ENCODE measurements at places on chromosomes 5 and 9. TPM values are rescaled to one million over a fixed set of nuclear protein-coding genes. Genes with fewer than 3 reads are reported as not detected.

- no peak for DNase-seq
Observed at GRCh38 chr5:112548246-112548881, 129.3 kb upstream of the EPB41L4A start.

CLPTM1L gene
- 88.0 TPM for total RNA-seq

NR4A3 gene
- total RNA-seq: 2.4 TPM

GRCh38 chr5:103232393-103232999, 26.1 kb upstream of the MACIR start:
- DNase-seq: no peak

GCNT4 gene
- 2.1 TPM for total RNA-seq

DNA sequence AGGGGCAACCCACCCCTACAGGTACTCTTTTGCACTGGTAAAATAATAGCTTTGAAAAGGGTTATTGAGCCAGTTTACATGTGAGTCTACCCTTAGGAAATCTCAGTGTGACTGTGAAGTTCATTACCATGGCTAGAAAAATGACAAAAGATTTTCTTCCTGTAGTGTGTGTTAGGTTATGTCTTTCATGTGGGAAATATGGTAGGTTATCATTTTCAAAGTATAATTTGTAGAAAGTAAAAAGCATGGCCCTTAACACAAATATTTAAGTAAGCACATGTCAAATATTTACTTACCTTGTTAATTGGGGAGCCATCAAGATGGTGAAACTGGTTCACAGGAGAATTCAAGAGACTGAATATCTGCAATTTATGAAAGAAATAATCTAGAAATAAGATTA, 37.3 kb upstream of the PLPP1 start:
- DNase-seq: no peak

C8G gene
- 1.3 TPM for total RNA-seq

DNA sequence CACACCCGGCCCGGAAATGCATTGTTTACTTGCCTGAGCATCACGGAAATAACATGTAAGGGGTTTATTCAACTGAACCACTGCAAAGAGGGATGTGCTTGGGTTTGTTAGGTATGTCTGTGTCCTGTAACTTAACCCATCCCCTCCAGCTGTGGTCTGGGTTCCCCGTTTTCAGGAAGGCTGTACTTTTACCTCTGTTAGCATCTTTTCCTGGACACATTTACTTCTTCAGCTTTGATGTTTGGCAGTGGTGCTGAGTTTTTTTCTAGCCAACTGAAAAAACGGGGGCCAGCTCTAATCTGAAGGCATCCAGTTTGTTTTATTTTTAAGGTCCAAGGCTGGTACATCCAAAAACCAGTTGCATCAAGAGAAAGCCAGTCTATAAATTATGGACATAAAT, 561.8 kb downstream of the BNC2 start:
- no peak for DNase-seq

DNA sequence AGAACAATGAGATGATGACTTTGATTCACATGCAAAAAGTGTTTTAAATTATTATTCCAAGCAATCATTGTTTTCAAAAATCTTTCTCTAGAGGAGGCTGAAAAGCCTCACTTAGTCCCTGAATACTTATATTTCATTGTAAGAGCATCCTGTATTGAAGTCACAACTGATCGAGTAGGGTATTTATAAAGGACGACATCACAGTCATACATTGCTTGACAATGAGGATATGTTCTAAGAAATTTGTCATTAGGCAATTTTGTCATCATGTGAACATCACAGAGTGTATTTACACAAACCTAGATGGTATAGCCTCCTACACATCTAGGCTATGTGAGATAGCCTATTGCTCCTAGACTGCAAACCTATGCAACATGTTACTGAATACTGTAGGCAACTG, 510.4 kb upstream of the RGMB start:
- no peak for DNase-seq

GRCh38 chr9:113210815-113211214, 10.3 kb downstream of the FKBP15 start:
- DNase-seq: no peak

GRCh38 chr9:123111427-123112014, 78.1 kb downstream of the GPR21 start:
- DNase-seq: no peak

PDE6A gene
- not detected for total RNA-seq

DNA sequence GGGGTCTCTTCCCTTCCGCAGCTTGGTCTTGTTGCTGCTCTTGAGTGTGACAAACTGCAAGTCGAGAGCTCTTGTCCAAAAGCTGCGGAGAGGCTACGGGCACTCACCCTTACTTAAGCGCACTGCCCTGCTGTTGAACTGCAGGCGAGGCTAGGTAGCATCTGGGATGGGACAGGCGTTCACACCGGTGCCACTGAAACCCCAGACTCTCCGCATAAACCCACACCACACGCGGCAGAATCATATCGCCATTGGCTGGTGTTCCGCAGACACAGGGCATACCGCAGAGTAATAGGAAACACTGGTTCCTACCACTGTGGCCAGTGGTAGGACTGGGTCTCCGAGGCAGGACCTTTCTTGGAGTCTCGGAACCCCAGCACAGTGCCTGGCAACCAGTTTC, 2.2 kb upstream of the NPR3 start:
- DNase-seq: no peak

DNA sequence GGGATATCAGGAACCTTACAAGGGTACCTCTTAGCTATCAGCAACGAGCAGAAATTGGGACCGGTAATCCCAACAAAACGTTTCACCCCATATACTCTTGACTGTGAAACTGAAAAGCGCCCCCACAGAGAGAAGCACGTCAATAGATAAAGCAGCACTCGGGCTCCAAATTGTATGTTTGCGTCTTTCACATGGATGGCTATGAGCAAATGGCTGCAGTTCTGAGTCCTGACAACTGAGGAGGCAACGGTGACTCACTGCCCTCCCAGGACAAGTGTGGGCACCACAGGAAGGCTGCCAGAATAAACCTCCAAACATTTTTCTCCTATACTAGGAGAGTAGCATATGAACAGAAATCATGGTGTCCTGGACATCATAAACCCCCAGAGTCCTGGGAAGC, 36.6 kb downstream of the SEMA4D start:
- no peak for DNase-seq

Data from osteocyte (in vitro differentiated cells).